ENCODE measurements at places on chromosomes 7 and 10. TPM values are rescaled to one million over a fixed set of nuclear protein-coding genes. Genes with fewer than 3 reads are reported as not detected.

- no peak for DNase-seq
Observed at GRCh38 chr10:55474258-55474657, 673.2 kb upstream of the PCDH15 start.

DNA sequence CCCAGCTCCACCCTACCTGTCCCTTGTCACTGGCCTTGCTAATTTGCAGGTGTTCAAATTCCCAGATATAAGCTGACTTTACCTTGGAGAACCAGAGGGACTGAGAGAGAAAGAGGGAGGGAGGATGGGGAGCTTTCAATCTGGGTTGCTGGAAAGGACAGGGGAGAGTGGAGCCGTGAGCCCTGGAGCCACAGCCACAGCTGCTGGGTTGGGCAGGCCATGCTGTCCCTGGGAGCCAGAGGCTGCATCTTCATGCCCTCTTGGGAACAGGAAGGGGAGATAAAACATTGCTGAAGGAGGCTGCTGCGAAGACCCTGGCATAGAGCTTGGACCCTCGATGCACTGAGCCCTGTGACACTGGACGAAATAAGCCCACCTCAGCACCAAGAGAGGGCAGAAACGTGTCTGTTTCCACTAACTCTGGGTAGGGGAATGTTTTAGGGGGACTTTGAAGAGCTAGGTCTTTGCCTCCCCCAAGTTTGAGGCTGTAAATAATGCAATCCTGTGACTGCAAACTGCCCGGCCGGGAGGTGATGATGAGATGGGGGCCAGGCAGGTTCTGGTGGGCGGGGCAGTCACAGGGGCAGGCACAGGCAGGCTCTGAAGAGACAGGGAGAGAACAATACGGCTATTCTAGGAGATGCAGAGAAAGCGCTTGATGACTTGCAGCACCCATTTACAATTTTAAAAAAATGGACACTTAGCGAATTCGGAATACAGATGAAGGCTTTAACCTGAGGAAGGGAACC lies 5.8 kb upstream of the JAKMIP3 start:
- no peak for DNase-seq

DNA sequence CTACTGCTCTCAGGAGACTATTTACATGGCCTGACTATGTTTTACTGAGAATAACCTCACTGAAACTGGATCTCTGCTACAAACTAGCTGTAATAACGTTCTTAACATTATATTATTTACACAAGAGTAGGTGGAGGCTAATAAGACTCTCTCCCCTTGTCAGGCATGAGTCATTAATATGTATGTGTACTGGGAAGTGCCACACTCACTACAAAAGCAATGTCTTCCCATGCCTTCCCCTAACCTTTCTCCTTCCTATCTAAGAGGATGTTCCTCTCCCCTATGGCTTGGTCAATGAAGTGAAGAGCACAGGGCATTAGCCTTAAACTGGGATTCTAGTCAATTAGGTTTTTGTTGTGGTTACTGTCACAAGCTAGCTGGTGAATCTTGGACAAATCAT lies 147.9 kb downstream of the DGKB start:
- DNase-seq: no peak

DNA sequence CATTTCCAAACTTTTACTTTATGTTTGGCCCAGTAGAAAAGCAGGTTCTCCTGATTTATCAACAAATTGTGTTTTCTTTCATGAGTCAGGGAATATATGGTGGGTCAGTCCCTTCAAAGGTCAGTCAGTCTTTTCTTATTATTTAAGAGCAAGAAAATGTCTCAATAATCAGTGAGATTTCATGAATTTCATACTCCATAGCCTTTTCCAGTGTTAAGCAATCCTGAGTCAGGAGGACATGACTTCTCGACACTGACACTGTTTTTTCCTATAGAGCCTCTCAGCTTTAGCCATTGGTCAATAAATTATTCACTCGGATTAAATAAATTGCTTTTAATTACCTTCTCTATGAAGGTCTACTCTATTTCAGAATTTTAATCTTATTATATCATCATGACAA lies 334.5 kb downstream of the SORCS1 start:
- DNase-seq: no peak

DNA sequence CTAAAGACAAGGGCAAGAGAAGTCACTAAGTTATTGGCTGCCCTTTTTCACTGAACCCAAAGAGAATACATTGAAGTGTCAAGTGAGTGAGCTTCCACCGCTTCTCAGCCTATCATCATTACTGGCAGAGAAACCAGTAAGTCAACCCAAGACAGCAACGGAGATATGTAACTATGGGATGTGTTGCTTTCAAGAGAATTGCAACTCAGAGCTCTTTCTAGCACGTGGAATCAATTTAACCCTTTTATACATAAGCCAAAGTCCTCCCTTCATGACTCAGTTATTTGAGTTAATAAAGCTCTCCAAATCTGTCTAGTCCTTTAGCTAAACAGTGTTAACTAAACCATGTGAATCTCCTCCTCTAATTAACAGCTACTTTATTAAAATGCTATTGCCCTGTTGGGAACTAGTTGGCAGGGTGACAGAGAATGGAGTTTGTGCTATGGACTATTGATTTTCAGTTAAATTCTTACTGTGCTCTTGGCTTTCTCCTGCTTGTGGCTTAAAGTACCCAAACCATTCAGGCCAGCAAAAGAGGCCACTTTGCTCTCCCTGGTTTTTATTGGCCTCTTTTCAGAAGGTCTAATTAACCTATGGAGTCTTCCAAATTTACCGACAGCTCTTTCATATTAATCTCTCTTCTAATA lies 287.7 kb downstream of the NRG3 start:
- no peak for DNase-seq

- DNase-seq: no peak
Observed at GRCh38 chr7:92973293-92973731, 136.9 kb upstream of the CDK6 start.

GRCh38 chr10:70306181-70306705 lies 22.4 kb upstream of the NPFFR1 start:
- DNase-seq: no peak

- DNase-seq: no peak
Observed at GRCh38 chr7:125118444-125118843, 188.8 kb upstream of the POT1 start.

The CNNM1 gene
- polyA plus RNA-seq: 17.5 TPM

The EPHB6 gene
- polyA plus RNA-seq: 0.22 TPM

The FBXL15 gene
- 10.4 TPM for polyA plus RNA-seq

The PNLIP gene
- not detected for polyA plus RNA-seq

The SLC18A2 gene
- polyA plus RNA-seq: 0.03 TPM

The HOXA5 gene
- 2.9 TPM for polyA plus RNA-seq

The ADCY1 gene
- polyA plus RNA-seq: 1.3 TPM

Measured in A549 (cell line).